Fibroblast of skin of left biceps (primary cell): ENCODE measurements at places on chromosomes 1 and 21.

- DNase-seq = no peak
These were observed 158.6 kb upstream of the C1orf174 start for GRCh38 chr1:4058706-4059105.

DNA sequence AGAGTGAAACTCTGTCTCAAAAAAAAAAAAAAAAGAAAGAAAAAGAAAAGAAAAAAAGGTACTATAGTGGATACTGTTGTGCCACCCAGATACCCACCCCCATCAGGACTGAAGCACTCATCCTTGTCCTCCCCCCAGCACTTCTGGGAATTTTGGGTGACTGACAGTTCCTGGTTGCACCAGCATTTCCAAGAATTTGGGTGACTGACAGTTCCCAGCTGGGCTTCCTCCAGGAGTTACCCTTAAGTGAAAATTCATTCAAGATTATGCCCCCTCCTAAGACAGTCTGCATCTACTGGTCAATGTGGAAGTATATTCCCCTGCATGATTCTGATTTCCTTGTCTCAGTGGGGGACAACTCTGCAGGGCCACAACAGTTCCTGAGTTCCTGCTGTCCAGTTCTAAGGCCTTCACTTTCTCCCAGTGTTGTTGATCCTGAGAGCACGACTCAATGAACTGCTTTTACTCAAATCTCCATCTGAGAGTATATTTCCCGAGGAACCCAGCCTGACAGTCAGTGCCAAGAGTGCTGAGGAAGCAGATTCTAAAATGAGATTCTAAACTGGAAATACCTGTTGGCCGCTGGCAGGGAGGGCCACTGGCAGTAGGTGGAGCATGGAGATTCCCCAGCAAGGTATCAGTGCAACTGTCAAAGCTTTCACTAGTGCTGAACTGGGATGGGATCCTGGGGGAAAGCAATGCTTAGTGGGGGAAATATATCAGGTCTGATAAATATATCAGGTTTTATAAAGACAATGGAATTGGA is 18.5 kb downstream of the RIIAD1 start:
- no peak for DNase-seq

DNA sequence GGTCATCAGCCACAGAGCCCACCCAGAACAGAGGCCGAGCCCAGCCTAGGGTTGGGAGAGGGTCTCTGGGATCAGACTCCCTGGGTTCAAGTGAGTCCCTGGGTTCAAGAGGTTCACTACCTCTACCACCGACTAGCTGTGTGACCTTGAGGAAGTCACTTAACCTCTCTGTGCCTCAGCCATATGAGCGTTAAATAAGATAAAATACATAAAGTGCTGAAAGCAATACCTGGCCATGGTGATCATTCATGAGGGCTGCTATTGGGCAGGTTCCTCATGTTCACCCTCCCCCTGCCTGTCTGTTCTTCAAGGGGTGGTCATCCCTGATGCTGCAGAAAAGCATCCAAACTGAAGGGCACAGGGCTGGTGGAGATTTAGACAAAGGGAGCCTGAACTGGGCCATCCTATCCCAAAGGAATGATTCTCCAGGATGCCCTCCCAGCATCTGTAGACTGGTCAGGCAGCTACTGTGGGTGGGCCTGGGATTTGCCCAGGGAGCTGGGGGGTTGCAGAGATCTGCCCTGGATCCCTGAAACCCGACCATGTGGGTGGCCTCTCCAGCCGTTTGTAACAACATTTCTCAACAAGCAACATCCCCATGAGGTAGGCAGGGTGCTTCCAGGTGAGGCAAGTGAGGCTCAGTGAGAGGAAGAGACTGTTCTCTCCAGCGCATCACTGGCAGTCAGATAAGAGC is 196.6 kb downstream of the MATN1 start:
- DNase-seq = no peak

- DNase-seq = no peak
These were observed 357.1 kb downstream of the DISC1 start for GRCh38 chr1:231983588-231984193.

GRCh38 chr1:230544758-230545157 is 97.5 kb upstream of the COG2 start:
- no peak for DNase-seq

DNA sequence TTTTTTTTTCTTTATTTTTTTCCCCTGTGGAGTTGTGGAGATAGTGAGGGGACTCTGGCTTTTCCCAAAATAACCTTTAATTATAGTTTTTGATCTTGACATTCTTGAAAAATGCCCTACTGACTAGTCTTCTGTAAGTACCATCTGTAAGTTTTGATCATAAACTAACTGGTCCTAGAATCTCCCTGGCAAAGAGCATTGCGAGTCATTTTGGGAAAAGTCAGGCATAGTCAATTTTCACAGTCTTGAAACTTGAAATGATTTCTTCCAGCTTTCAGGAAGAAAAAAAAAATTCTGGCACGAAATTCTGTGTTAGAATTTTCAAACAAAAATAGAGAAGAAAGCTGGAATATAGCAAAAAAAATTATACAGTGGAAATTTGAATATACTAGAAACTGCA is 181.2 kb upstream of the SNX7 start:
- DNase-seq = no peak

DNA sequence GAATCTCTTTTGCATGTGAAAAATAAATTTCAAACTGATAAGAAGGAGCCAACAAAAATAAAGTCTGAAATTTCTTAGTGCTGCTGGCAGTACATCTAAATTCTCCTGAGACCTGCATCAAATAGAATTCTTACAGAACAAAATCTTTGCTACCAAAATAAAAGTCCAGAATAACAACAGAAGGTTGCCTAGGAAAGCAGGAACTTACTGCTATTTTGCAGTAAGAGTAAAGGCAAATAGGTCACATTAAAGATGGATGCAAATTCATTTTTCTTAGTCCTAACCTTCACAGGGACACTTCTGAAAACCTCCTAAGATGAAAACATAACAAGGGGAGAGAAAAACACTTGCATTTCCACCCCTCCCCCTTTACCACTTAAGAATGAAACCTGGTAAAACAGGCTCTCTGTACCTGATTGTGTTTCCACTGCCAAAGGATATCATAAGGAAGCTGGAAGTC is 59.0 kb downstream of the RUSC1 start:
- peak; percentile 42 for DNase-seq

DNA sequence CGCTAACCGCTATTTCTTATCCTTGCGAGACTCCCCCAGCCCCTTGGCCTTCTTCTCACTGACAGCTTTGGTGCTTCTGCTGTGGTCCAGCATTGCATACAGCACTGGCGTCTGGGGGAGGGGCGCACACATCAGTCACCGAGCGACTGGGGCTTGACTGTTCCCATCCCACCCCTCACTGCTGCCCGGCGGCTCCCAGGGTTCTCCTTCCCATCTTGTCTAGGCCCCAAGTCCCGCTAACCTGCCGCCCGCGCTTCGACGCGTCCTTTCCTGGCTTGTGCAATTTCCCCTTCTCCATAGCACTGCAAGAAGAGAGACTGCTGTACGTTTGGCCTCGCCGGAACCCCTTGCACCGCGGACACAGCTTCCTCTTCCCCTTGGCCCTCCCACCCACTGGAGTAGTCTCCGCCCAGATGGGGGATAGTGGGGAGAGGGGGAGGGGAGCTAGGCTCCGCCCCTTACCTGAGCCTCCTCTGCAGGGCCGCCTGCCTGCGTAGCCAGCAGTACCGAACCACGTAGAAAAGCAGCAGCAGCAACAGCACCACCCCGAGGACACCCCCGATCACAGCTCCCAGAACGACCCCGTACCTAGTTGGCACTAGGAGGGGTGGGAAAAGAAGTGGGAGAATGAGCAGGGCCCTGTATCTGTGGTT is 3.8 kb downstream of the MPZ start:
- no peak for DNase-seq

- DNase-seq = no peak
These were observed 218.1 kb downstream of the FMN2 start for GRCh38 chr1:240309769-240310168.

DNA sequence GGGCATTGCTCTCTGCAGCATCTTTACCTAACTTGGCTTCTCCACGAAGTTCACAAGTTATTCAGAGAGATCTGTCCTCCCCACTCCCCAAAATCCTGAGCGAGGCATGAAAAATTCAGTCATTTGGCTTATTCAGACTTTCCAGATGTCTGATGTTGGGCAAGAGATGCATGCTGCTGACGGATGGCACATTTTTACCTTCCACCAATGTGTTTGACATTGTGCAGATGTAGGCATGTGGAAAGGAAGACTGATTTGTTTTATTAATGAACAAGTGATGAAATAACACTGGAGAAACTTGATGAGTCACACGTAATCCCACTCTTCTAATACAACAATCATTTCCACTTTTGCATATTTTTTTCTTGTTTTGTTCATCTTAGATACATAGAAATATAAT is 86.7 kb downstream of the C1orf94 start:
- peak; percentile 44 for DNase-seq

- no peak for DNase-seq
These were observed 110.8 kb downstream of the PLPP3 start for GRCh38 chr1:56468518-56468917.

DNA sequence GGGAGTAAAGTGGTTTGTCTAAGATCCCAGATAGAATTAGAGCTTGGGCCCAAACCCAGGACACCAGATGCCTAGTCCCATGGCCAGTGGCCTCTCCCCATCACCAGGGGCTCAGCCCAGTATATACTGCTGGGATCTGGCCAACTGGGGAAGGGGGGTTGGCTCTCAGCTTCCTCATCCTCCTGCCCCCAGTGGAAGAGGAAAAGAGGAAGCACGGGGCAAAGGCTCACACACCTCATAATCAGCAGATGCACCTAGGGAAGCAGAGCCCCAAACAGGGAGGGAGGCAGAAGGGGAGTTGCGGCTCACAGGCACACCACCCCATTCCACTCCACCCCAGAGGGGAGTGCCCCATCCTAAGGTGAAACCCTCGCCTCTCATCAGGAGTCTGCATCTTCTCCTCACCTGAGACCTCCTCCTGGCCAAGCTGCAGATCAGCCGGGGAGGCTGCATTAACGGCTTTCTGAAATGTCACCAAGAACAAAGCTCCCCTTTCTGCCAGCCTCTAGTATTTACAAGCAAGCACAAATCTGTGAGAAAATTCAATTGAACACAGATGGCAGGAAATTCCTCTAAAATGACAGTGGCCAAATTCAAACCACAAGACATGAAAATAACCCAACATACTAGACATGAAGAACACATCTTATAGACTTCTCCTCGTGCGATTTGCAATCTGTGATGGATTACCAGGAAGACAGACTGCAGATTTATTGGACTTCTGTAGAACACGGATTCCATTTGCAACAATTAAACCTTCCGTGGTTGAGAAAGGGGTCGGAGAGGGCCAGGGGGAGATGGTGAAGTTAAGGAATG is 82.8 kb downstream of the GLIS1 start:
- DNase-seq = peak; percentile 87

DNA sequence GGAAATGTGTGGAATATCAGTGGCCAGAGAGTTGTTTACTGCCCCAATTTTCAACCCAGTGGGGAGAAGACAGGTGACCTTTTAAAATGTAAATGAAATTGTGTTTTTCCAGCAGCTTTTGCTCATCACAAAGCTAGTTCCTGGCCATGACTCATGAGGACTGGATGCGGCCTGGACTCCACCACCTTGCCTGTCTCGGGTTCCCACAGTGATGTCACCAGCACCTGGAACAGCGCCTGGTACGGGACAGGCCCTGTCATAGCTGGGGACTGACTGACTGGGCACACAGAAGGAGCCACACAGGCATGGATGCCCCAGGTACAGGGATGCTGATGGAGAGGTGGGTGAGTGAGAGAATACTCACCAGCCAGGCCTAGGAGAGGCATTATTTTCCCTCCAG is 277.1 kb downstream of the AJAP1 start:
- DNase-seq = no peak

GRCh38 chr1:31855038-31855845 is 39.4 kb upstream of the SPOCD1 start:
- DNase-seq = no peak

DNA sequence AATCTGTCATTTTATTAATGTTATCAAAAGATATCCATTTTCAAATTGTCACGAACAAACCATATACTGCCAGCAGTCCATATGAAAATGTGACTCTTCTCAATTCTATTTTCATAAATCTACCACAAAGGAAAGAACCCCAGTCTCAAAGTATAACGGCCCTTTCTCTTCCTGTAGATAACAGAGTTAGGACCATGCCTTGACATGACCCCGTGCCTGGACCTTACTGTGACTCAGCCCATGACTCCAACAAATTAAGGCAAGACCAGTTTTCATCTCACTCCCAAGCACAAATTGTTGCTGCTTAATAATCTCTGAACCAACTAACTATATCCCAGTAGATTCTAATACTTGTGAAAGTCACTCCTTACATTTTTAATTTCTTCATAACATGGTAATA is 124.4 kb upstream of the NFIA start:
- no peak for DNase-seq
